ENCODE measurements at places on chromosomes 1 and 21.
A peak's percentile ranks its signal among the peaks of the same experiment; 100 is the strongest.

DNA sequence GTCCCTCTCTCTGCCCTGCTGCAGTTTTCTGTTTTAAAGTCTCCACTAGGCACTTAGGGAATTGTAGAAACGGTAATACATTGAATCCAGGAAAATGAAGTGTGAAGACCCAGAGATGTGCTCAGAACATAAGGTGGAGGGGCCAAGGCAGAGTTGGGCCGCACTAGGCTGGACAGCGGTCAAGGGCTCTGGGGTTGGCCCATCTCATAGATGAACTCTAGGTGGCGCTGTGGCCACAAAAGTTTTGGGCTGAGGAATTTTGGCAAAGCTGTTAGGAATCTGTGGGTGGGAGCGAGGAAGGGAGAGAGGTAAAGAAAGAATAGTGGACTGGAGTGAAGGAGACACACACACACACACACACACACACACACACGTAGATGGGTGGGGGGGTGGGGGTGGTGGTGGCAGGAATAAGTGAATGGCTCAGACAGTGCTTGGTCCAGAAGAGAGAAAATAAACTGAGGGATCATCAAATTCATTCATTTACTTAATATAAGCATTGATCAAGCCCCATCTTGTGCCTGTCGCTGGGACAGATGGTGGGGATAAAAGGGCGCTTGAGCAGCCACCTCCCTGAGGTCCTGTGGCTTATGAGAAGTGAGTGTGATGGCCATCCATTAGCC is 258.5 kb downstream of the TRABD2B start:
- DNase-seq, result peak; percentile 50

GRCh38 chr1:226063977-226064815 is 1.7 kb downstream of the H3-3A start:
- DNase-seq, result peak; percentile 52

GRCh38 chr1:203173566-203173965 is 2.1 kb downstream of the MYBPH start:
- no peak for DNase-seq

DNA sequence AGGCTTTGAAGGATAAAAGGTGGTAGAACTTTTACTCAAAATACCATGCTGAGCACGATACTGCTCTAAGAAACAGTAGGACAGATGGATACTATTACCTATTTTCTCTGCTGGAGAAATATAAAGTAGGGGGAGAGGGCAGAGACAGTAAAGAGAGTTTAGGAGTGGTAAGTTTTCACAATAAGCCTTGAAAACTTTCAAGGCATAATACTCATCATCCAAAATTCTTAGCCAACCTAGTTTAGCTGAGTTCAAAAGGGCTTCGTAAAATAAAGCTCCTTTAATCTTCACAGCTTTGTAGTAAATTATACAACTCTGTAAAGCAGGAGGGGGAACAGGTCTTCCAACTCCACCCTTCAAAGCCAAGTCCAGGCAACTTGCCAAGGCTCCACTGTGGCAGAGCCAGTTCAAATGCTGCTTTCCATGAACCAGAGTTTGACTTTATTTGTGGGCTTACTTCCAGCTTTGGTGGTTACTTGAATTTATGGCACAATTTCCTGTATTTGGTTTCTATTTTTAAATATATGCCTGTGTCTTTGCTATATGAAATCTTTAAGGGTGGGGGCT is 15.5 kb downstream of the TEX38 start:
- no peak for DNase-seq

DNA sequence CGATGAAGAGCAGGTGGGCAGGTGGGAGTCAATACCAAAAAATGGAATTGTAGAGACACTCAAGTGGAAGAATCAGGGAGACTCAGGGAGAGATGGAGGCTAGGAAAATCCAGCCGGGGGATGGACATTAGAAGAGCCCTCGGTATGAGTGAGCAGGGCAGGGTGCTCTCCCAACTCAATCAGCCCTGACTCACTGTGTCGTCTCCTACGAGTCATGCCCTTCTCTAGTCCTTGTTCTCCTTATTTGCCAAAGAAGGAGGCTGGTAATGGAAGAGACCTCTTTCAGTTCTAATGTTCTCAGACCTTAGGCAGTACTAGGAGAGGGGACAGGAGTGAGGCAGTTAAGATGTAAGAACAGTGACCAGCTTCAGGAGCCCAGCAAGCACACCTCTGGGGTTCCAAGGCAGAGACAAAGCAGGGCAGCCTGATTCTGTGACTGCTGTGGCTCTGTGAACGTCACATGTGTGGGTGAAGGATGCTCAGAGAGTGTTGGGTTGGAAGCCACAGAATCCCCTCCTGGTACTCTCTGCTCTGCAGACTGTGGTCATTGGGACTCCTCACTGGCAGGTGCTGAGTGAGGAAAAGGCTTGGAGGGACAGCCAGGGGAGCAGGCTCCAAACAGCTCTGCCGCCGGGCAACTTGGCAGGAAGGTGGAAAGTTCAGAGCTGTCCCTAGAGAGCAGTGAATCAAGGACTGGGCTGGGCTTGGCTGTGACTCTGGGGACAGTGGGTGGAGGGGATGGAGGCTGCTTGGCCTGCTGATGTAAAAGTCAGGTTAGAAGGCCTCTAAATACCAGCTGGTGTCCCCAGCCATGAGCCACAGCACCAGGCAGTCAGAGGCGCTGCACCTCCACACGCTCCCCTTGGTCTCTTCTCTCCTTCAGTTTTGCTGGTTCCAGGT is 11.1 kb upstream of the GJA5 start:
- peak; percentile 46 for DNase-seq

DNA sequence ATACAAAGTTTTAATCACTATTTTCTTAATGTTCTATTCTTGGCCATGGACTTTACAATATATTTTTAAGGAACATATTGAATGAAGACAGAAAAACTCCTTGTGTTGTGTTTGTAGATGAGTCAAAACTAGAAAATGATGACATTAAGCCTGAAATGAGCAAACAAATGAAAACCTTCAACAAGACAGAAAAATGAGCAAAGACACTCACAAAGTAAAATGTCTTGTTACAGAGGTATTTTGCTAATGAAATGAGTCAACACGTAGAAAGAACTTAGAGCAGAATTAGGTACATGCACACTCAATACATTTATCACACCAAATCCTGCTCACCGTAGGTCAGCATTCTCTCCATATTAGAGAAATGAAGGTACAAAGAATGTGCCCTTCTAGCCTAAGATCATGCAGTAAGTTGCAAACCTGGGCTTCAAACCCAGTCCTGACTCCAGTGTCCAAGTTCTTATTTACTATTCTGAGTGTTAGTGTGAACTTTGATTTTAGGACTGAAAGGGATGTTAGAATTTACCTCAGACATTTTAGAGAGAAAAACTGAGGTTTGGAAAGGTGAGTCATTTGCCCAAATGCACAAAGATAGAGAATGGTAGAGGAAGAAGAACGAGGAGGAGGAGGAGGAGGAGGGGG is 133.9 kb upstream of the SGIP1 start:
- DNase-seq, result peak; percentile 13

GRCh38 chr1:213415691-213416380 is 364.8 kb downstream of the RPS6KC1 start:
- DNase-seq, result no peak

- DNase-seq, result no peak
Measured at GRCh38 chr1:6560267-6560666, 5.2 kb downstream of the TAS1R1 start.

DNA sequence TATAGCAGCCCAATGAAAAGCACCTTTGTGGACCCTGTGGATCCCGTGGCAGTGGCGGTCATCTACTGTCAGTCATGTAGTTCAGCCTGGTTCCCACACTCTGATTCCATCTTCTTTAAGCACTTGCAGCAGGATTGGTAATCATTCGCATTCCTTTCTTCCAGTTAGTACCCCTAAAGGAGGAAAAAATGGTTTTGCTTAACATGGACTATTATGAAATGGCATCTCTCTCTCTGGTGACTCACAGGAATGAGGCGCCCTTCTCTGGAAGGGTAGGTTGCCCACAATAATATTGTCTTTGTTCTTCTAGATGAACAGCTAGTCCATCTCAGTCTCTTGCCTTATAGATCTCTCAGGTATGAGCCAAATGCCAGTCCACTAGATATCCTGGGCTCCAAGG is 127.9 kb upstream of the MROH9 start:
- peak; percentile 83 for DNase-seq

- no peak for DNase-seq
Measured at GRCh38 chr1:247408100-247408499, 7.9 kb upstream of the NLRP3 start.

- no peak for DNase-seq
Measured at GRCh38 chr1:3631320-3632260, 6.8 kb downstream of the TPRG1L start.

GRCh38 chr1:198435056-198435455 is 105.4 kb downstream of the ATP6V1G3 start:
- DNase-seq, result no peak

GRCh38 chr1:3403388-3404231 is 50.9 kb upstream of the ARHGEF16 start:
- no peak for DNase-seq

GRCh38 chr1:77514921-77515776 is 167.3 kb downstream of the ZZZ3 start:
- DNase-seq, result peak; percentile 73

DNA sequence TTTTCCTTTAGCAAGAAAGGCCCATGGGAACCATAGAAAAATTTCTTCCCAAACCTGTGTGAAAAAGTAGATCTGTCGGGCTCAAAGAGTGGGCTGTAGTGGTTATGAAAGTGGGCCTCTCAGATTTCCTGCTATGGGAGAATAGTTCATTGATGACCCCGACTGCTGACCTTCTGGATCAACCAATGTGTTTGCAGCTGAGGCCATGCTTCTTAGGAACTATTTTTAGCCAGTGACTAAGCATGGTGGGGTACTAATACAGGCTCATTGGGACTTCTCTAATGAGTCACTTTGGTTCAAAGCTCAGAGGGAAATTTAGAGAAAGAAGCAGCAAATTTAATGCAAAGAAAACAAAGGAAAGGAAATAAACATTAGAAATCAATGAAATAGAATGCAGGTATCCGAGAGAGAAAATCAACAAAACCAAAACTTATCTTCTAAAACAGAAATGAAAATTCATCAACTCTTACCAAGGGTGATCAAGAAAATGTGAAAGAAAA is 12.6 kb upstream of the PSMA5 start:
- peak; percentile 93 for DNase-seq

DNA sequence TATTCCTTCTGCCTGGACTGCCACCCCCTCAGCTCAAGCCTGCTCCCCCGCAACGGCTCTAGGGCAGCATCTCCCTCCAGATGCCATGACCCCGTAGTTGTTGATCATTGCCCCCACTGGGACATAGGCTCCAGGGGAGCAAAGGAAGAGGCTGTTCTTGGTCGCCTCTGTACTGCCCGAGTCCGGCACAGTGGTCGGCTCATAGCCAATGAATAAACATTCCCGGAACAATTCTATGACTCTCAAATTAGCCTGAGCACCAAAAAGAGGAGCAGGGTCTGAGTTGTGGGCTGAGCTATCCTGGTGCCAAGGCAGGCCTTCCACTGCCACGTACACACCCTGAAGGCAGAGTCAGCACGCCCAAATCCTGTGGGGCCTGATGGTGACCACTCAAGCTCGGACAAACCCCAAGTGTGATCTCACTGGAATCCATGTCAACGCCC is 33.1 kb downstream of the CAPZB start:
- peak; percentile 70 for DNase-seq

DNA sequence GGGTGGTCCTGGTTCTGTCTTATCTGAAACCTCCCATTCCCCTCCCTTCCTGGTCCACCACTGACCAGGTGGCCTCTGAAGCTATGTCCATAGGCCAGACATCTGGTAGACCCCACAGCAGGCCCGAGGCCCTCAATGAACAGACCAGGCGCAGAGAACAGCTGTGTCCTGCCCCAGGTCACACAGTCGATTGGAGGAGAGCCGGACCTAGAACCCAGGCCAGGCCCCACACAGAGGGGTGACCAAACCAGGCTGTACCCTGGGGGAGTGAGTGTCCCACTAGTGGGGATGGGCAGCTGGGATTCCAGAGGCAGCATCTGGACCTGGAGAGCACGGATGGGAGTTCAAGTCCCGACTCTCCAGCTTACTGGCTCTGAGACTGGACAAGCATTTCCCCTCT is 29.2 kb downstream of the RNU1-1 start:
- no peak for DNase-seq

DNA sequence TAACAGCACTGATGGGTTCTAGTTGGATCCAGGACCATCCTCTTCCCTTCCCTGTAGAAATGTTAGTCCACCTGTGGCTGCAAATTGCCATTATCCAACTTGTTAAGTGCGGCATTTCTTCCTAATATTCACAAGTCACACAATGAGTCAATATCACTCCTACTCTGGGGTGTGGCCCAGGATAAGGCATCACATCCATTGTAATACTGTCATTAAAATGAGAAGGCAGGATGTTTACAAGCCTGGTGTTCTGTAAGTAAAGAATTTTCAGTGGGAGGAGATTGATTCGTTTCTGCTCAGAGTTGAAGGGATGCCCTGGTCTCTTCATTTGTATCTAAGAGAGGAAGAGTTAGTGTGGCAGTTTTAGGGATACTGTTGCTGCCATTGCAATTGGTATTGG is 18.1 kb upstream of the ARHGAP29 start:
- DNase-seq, result peak; percentile 86

- no peak for DNase-seq
Measured at GRCh38 chr1:195336812-195337211, 1271.4 kb downstream of the KCNT2 start.

DNA sequence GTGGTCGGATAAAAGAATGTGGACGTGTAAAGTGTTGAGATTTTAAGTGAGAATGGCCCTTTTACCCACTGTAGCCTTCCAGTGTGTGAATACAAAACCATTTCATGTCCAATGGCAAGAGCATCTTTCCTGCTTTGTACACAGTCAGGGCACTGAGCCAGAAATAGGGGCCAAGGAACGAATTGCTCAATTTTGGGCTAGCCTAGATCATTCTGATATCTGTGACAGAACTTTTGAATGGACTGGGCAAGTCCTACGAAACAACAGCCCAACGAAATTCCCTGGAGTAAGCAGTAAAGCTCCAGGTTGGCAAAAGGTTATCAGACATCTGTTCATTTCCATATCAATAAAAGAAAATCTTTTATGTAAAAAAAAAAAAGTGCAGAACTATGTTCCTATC is 5.5 kb downstream of the KIF26B start:
- DNase-seq, result no peak

GRCh38 chr1:109705411-109705810 is 6.6 kb upstream of the GSTM5 start:
- no peak for DNase-seq

DNA sequence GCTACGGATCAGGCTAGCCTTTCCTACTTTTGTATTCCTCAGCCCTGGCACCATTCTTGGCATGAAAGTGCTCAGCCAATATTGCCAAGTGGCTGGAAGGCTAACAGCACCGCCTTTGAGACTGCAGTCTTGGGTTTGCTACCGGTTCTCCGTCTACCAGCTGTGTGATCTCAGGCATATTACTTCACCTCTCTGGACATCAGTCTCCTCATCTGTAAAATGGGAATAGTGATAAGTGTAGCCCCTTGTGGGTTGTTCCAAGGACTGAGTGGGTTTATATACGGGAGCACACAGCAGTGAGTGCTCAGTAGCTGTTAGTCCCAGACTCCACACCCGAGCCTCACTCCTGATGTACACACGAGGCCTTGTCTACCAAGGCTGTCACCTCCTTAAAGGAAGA is 13.7 kb downstream of the TFAP2E start:
- DNase-seq, result no peak

- DNase-seq, result peak; percentile 68
Measured at GRCh38 chr21:16082038-16082816, 352.4 kb downstream of the USP25 start.

- DNase-seq, result no peak
Measured at GRCh38 chr1:64963466-64963865, 2.9 kb downstream of the JAK1 start.

- peak; percentile 3 for DNase-seq
Measured at GRCh38 chr1:73761559-73761958, 436.4 kb downstream of the LRRIQ3 start.

GRCh38 chr1:63847308-63847910 is 73.6 kb downstream of the ROR1 start:
- no peak for DNase-seq

All from ELR (cell line).